ENCODE measurements at places on chromosomes 5 and 9.

GRCh38 chr5:137218471-137218870, 280.7 kb downstream of the SPOCK1 start:
- DNase-seq, result no peak

DNA sequence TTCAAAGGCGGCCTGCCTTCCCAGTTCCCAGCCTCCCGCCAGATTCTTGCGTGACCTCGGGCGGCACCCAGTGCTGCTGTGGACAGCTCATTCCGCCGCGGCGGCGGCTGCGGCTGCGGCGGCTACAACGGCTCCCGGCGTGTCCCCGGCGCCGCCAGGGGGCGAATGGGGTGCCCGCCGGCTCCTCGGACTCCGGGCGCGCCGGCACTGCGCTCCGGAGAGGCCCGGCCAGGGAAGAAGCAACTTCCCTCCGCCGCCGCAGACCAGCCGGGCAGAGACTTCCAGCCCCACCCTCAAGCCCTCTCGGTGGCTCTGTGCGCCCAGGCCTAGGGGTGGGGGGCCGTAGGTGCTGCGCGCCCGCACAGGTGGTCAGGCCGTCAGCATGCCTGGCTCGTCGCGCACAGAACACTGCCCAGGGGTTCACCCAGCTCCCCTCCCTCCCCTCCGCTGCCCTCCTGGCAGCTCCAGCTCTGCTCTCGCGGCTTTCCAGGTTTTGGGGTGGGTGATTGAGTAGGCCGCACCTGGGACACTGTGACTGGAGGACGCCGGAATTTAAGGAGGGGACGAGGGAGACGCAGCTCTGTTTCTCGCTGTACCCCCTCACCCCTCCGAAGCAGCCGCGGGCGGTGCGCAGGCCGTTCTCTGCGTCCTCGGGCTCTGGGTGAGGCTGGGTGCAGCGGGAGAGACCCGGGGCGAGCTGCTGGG, 20.2 kb downstream of the IGIP start:
- peak; percentile 56 for DNase-seq

DNA sequence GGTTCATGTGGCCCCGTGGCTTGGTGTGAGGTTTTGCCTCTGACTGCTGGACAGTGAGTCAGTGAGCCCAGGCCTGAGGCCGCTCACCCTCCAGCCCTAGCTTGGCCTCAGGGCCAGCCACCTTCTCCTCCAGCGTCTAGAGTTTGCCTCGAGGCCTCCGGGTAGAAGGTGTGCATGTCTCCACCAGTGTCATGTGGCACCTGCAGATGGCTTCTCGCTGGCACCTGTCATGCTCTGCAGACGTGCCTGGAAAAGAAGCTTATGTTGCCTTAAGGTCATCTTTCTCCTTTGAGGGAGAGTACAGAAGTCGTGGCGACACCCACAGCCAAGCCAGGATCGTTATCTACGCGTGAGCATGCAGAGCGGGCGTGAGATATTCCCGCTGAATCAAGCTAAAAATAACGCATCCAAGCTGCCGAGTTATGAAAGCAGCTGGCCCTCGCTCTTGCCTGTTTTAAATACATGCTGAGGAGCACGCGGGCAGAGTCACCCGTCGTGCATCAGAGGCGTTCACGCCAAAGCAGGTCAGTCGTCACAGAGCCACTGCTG, 79.7 kb upstream of the FCN2 start:
- DNase-seq, result no peak

GRCh38 chr5:11504065-11504885, 400.0 kb downstream of the CTNND2 start:
- DNase-seq, result no peak

DNA sequence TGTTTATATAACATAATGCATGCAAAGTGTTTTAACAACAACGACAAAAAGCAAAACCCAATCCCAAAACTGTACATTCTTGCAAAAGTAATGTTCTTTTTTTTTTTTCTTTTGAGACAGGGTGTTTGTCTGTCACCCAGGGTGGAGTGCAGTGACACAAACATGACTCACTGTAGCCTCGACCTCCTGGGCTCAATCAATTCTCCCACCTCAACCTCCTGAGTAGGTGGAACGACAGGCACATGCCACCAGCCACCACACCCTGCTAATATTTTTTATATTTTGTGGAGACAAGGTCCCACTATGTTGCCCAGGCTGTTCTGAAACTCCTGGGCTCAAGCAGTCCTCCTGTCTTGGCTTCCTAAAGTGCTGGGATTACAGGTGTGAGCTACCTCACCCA, 13.6 kb upstream of the HAVCR1 start:
- DNase-seq, result no peak

GRCh38 chr5:88396751-88397281, 128.2 kb upstream of the TMEM161B start:
- no peak for DNase-seq

DNA sequence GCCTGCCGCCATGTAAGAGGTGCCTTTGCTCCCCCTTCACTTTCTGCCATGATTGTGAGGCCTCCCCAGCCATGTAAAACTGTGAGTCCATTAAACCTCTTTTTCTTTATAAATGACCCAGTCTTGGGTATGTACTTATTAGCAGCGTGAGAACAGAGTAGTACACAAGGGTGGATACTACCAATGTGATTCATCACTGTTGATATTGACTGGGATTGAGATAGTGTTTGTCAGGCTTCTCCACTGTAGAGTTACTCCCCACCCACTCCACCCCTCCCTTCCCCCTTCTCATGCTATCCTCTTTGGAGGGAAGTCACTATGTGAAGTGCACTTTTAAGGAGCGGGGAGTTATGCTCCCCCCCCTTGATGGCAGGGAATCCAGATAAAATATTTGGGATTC, 11.4 kb upstream of the CRHBP start:
- no peak for DNase-seq

GRCh38 chr9:134879664-134880483, 736 bp upstream of the FCN2 start:
- DNase-seq, result no peak

DNA sequence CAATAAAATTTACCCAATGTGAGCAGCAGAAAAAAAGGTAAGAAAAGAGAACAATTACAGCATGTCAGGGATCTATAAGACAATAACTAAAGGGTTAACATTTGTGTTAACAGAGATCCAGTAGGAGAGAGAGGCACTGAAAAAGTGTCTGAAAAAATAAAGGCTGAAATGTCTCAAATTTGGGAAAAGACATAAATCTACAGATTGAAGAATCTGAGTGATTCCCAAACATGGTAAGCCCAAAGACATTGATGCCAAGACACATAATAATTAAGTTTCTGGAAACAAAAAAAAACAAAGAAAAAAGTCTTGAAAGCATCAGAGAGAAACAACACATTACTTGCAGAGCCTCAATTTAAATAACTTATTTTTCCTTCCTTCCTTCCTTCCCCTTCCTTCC, 31.1 kb upstream of the ZNF782 start:
- no peak for DNase-seq

GRCh38 chr5:111557686-111558085, 45.4 kb upstream of the STARD4 start:
- DNase-seq, result no peak

- DNase-seq, result no peak
Observed at GRCh38 chr5:129122560-129122959, 28.0 kb downstream of the ISOC1 start.

GRCh38 chr5:39140558-39141168, 66.5 kb upstream of the RICTOR start:
- no peak for DNase-seq

GRCh38 chr5:56951126-56951945, 587 bp downstream of the MIER3 start:
- peak; percentile 27 for DNase-seq

DNA sequence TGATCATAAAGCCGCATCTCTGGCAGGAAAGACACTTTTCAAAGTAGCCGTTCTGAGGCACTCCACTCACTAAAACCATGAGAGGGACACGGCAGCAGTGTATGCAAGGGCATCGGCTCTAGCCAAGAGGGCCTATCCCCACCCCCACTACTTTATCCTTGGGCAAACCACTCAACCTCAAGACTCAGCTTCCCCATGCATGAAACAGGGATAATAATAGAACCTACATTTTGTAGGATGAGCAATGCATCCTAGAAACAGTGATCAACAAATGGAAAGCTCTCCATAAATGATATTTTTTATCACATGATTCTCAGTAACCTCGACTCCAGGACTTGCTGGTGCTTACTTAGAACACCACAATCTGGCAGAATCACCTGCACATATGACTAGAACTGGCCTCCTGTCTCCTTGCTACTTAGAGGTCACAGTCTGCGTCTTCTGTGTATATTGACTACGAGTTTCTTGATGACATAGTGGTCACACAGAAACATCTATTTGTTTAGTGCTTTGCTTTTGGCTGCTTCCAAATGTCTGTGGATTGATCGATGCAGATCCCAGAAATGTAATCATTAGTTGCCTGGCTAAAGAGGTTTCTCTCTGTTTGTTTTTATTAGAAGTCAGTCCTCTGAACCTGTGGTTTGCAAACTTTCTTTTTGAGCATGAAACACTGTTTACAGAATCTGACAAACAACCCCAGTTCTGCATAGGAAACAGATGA, 102.1 kb downstream of the LHFPL2 start:
- DNase-seq, result no peak

DNA sequence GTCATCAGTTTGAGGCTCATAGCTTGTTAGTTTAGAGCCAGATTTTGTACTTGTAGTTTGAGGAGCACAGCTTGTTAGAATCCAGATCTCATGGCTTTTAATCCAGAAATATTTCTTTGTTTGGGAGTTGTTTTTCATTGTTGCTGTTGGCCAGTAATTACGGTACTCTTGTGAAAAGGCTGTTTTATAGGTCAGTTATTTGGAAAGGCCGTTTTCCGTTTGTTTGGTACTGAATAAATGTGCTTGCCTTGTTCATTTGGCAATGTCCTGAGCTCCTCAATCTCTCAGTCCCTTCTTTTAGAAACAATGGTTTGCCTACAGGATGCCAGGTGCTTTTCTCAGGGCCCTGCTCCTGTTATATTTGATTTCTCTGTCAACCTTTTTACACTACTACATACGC, 4.5 kb upstream of the MOB3B start:
- no peak for DNase-seq

GRCh38 chr9:17272536-17272935, 137.7 kb downstream of the CNTLN start:
- DNase-seq, result no peak

DNA sequence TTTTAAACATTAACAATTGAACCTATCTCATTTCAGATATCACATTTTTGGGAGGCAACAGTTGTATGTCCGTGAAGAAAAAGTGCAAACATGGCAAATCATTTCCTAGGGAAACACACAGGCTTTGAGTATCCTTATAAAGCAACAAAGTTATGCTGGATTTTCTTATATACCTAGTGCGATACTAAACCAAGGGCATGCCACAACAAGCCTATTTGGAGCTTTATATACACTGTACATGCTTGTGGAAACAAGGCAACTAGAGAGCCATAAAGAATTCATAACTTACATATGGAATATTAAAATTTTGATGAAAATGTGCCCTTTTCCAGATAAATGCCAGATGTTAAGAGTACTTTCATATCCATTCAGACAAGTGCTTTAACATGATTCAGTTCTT, 191.4 kb downstream of the DCP2 start:
- DNase-seq, result no peak

DNA sequence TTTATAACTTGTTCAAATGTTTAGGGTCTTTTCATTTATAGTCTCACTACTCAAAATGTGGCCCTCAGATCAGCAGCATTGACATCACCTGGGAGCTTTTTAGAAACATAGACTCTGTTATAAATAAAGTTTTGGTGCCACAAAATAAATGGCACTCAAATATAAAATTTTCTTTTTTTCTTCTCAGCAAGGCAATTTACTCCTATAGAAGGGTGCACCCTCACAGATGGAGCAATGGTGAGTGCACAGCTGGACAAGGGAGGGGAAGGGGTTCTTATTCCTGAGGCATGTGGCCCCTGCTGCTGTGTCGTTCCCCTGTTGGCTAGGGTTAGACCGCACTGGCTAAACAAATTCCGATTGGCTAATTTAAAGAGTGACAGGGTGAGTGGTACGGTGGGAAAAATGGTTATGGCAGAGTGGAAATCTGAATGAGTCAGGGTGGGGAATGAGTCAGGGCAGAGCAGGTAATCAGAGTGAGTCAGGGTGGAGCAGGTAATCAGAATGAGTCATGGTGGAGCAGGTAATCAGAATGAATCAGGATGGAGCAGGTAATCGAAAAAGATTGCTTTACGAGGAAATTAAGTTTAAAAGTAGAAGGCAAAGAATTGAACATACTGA, 31.8 kb upstream of the C7 start:
- peak; percentile 7 for DNase-seq

GRCh38 chr5:143114481-143114880, 289.0 kb downstream of the NR3C1 start:
- DNase-seq, result no peak

- DNase-seq, result no peak
Observed at GRCh38 chr5:85500869-85501268, 1116.2 kb upstream of the EDIL3 start.

DNA sequence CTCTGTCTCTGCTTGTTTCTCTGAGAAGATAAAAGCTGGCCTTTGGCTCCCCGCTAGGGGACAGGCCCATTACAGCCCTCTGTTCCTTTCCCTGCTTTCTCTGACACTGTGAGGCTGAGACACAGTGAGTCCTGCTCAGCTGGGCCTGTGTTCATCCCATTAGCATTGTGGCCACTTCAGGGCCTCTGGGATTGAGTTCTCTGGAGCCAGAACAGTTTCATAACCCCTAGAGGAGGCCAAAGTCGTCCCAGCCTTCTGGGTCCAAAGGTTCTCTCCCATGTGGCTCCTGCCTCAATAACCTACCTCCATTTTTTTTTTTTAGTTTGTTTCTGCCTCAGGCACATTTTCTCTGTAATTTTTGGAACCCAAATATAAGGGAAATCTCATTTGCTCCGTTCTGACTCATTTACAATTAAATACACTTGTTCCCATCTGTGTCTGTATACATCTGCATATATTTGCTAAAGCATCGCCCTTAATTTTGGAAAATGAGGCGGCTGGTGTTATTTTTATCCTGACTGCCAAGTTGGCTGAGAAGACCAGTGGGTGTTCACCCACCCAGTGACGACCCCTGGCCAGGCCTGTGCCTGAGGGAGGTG, 27.3 kb upstream of the CTNNA1 start:
- DNase-seq, result no peak

- DNase-seq, result peak; percentile 15
Observed at GRCh38 chr9:35847792-35848572, 19.0 kb downstream of the TMEM8B start.

GRCh38 chr9:98607152-98607551, 101.6 kb downstream of the GABBR2 start:
- no peak for DNase-seq

GRCh38 chr9:127336506-127337352, 60.2 kb upstream of the SLC2A8 start:
- no peak for DNase-seq

GRCh38 chr5:151585970-151586369, 5.2 kb downstream of the FAT2 start:
- no peak for DNase-seq

DNA sequence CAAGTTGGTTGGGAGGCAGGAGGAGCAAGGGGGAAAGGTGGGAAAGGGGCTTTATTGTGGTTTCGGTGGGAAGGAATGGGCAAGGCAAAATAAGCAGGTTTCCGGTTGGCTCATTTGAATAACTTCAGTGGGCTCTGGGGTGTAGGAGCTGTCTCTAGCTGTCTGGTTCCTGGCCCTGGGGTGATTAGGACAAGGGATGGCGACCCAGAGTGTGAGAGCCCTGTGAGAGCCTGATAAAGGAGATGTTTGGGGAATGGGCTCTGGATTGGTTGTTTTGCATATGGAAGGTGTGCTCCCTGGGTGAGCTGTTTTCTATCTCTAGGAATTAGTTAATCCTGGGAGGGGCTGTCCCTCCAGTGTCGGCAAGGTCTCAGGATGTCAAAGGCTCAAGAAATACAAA, 15.4 kb downstream of the ANKRD34B start:
- no peak for DNase-seq

Data from activated naive CD4-positive, alpha-beta T cell treated with Interleukin-2 at 50 U/mL for 16 hours (primary cell).